ENCODE measurements at places on chromosomes 13 and 19.

DNA sequence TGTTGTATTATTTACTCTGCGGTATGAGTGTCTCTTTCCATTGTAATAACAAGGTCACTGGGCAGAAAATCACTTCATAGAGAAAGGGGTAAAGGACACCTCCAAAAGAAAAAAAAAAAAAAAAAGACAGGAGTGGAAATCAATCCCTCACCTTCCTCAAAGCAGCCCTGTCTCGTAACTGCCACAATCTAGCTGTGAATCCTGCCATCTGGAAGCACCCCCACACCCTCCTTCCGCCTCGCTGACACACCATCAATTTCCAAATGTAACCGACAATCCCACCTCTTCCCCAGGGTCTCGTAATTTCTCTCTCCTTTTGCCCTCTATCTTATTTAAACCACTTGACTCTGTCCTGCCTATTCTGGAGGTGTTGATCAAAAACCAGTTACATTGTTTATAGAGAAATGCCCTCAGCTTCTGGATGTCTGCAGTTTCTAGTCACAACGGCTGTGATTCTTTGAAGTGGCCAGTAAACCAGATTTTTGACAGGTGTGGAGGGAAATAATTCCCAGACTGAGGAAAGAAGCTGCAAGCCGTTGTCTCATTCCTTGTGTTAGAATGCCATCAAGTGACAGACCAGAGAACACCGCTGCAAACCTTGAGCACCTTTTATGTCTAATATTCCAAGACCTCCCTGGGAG is 9.1 kb upstream of the POP4 start:
- no peak overlapping the region for H3K27ac ChIP-seq
- H3K36me3 ChIP-seq: no peaks in the 10 kb centered on the region
- H3K4me3 ChIP-seq: no peak overlapping the region
- no peaks in the 10 kb centered on the region for H3K27me3 ChIP-seq
- DNase-seq: no peak

DNA sequence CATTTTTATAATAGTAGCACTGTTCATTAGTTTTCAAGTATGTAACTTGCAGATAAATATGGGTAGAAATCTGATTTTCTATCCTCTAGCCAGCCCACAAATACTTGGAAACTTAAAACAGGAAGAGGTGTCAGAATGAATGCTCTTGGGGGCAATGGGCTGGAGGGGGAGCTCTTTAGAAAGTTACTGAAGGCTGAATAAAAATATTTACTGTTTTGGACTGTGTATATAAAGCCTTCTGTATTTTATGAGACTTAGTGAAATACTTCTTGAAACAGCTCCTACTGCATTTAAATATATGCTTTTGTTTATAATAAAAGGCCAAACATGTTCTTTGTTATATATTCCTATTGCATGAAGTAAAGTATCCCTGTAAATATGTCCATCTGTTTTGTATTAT is 138.8 kb downstream of the RGCC start:
- H3K27ac ChIP-seq: no peak overlapping the region
- DNase-seq: no peak
- peaks cover 14% of the 10 kb centered on the region for H3K4me1 ChIP-seq
- H3K36me3 ChIP-seq: no peaks in the 10 kb centered on the region
- H3K4me3 ChIP-seq: no peak overlapping the region
- H3K27me3 ChIP-seq: no peaks in the 10 kb centered on the region

DNA sequence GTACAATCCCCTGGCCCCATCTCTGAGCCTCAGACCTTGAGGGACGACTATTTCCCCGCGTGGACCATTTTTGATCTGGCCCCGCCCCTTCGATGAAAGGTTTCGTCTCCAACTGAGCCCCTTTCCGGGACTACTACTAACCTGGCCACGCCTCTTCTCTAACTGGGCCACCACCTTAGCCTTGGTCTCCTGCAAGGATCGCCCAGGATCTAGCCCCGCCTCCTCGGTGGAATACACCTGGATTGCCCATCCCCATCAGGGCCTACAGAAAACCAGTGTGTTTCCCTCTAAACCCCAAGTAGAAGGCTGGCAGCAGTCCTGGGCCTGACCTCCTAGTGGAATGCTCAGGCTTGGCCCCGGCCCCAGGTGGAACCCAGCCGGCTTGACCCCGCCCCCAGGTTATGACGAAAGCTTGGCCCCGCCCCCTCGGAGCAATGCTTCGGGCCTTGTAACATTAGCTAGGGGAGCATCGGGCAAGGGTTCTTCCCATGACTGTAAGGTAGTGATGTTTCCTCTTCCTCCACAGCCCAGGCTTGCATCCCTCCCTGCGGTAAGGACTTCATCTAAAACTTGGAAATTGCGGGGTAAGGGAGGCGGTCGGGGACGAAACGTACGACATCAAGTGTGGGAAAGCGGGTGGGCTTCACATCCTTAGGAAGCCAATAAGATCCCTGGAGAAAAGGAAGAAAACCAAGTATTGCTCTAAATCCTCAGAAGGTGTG is 9.1 kb downstream of the SPACA6 start:
- peak overlapping the region; percentile 45 for H3K27ac ChIP-seq
- no peaks in the 10 kb centered on the region for H3K27me3 ChIP-seq
- H3K4me1 ChIP-seq: peaks cover 11% of the 10 kb centered on the region

- H3K27ac ChIP-seq: no peak overlapping the region
- no peaks in the 10 kb centered on the region for H3K36me3 ChIP-seq
- no peaks in the 10 kb centered on the region for H3K27me3 ChIP-seq
- peak; percentile 67 for DNase-seq
Measured at GRCh38 chr19:21482863-21483276, 22.5 kb upstream of the ZNF429 start.

GRCh38 chr19:7618348-7618747 is 11.0 kb downstream of the XAB2 start:
- H3K4me1 ChIP-seq: peaks cover 32% of the 10 kb centered on the region
- H3K4me3 ChIP-seq: no peak overlapping the region
- H3K27me3 ChIP-seq: no peaks in the 10 kb centered on the region
- peak overlapping the region; percentile 81 for H3K27ac ChIP-seq
- no peaks in the 10 kb centered on the region for H3K36me3 ChIP-seq
- DNase-seq: peak; percentile 91

All from testis (tissue), 5 donors.